ENCODE measurements at places on chromosomes 4 and X.

DNA sequence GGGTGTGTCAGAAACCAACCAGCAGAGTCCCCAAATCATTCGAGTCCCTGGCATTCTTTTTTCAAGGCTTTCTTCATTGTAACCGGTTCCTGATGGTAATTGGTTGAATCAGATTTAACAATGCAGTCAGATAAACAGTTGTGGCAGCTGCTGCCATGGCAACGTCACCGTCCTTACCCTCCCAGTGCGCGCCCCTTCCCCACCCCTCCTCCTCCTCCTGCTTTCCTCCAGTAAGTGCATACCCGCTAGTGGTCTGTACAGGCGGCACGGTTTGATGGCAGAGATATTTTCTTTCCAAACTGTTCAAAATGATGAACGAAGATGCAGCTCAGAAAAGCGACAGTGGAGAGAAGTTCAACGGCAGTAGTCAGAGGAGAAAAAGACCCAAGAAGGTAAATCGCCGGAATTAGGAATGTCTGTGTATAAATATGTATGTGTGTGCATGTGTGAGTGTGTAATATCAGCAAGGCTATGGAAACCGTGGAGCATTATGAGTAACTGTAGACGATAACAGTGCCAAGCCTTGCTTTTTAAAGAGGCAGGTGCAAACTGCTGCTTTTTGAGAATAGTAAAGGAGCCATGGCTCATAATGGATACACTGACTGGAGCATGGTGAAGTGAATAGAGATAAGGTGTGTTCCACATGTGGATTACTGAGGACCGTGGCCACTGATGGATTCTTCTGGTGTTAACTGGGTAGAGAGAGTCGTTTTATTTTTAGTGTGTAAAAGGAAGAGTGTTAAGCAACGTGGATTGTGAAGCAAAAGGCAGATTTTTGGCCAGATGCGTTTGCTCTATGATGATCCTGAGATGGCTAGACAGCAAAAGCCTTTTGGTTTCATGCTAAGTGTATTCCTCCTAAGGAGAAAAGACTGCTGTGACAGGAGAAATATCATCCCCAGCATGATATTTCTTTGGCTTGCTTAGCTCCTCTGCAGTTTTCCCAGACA lies at the start of gene ANK2:
TSS of gene ANK2 (plus strand) at position 233 of the 950 bp plus-strand sequence. CDS start at position 309, 76 bp downstream.
- no peak for DNase-seq

GRCh38 chr4:86243750-86244149 lies 116.1 kb downstream of the MAPK10 start:
- no peak for DNase-seq

DNA sequence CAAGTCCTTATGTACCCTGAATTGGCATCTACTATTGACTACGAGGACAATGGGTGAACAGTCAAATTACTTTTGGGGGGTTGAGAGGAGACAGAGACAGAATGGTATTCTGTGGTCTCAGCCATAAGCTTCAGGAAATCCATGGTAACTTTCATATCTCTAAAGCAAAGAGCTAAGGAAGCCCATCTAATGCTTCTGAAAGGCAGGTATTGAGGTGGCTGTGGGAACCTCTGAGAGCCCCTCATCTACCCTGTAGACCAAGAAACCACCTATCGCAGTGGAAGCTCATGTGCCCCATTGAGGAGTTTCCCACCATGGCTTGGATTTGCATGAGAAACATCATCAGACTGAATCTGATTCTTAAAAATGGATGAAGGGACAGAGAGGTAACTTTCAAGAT lies 23.1 kb upstream of the BMP2K start:
- no peak for DNase-seq

DNA sequence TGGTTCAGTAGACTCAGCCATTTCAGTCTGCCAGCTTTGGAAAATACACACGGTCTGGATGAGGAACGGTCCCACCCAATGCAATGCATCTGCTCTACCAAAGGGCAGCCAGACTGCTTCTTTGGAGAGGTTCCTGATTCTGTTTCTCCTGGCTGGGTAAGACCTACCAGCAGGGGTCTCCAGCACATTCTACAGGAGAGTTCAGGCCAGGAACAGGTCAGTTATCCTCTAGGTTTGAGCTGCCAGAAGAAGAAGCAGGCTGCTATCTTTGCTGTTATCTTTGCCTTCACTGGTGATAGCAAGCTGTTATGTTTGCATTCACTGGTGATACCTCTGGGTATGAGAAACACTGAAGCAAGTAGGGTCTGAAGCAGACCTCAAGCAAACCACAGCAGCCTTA lies 45.5 kb upstream of the PBDC1 start:
- DNase-seq: no peak
